Effector memory CD4-positive, alpha-beta T cell (primary cell): ENCODE measurements at places on chromosomes 2 and 18.

DNA sequence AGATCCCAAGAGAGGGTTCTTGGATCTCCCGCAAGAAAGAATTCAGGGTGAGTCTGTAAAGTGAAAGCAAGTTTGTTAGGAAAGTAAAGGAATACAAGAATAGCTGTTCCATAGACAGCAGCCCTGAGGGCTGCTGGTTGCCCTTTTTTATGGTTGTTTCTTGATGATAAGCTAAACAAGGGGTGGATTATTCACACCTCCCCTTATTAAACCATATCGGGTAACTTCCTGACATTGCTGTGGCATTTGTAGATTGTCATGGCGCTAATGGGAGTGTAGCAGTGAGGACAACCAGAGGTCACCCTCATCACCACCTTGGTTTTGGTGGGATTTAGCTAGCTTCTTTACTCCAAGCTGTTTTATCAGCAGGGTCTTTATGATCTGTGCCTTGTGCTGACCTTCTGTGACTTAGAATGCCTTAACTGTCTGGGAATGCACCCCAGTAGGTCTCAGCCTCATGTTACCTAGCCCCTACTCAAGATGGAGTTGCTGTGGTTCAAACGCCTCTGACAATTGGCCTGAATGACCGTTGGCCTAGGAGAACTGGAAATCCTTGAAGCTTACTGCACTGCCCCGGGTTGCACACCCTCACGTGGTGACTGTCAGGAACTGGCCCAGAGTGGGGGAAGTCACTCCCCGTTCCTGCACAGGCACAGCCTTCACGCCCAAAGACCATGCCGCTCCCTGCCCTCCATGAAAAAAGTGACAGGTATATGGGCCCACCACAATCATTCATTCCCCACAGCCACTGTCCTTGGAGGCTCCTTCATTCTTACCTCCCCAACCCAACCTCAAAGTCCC lies 136.9 kb downstream of the SEPTIN10 start:
- no peak for DNase-seq

GRCh38 chr2:74876081-74876886 lies 42.4 kb downstream of the HK2 start:
- DNase-seq, result no peak

- DNase-seq, result no peak
Measured at GRCh38 chr2:216340280-216340631, 32.0 kb downstream of the MARCHF4 start.

- DNase-seq, result no peak
Measured at GRCh38 chr18:38067086-38067485, 501.5 kb upstream of the CELF4 start.

- no peak for DNase-seq
Measured at GRCh38 chr2:54456612-54457322, 640 bp downstream of the SPTBN1 start.

DNA sequence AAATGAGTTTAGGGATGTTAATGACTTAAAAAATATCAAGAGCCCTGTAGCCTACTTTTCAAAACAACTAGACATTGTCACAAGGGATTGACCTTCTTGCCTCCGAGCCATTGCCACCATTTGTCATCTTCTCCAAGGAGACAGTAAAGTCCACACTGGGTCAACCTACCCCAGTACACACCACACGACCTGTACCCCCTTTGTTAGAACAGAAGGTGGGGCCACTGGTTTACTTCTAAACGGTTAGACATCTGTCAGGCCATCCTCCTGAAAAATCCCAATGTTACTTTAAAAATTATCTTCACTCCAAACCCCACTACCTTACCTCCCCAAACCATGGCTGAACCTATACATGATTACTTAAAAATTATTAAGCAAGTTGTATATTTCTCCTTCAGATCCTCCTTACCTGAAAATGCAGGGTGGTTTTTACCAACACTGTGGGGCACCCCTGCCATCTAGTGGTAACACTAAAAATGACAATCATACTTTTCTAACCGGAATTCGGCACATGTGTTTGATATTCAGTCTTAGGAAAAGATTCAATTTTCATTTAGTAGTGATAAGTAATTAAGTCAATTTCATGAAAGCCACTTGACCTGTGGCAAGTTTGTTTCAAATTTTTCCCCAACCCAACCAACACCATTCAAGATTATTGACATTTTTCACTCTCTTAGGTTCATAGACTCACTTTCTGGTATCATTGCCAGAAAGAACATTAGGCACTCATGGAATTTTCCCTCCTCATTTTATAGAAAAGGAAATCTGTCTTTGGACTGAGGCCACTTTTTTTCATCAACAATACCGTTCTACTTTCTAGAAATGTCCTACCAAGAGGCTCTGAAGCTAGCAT lies 265.3 kb upstream of the PKDCC start:
- DNase-seq, result no peak

- DNase-seq, result no peak
Measured at GRCh38 chr2:65177751-65178442, 48.0 kb upstream of the RAB1A start.
